Glutamatergic neuron (in vitro differentiated cells): ENCODE measurements at places on chromosomes 2 and 18. TPM values are rescaled to one million over a fixed set of nuclear protein-coding genes. Genes with fewer than 3 reads are reported as not detected.

DNA sequence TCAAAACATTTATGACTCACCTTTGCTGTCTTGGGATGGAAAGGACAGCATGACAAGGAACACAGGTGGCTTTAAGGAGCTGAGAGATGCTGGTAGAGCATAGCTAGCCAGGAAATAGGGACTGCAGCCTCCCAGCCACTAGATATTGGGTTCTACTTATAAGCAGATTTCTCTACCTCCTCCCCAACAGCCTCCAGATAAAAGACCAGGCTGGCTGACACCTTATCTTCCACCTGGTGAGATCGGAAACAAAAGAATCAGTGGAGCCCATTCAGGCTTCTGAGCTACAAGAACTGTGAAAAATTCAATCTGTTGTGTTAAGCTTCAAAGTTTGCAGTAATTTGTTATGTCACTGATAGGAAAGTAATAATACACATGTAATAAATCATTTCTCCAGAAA, 1278.5 kb upstream of the ZEB2 start:
- no peaks in the 10 kb centered on the region for H3K4me1 ChIP-seq
- no peak overlapping the region for H3K27ac ChIP-seq
- no peak for DNase-seq

GPR45 gene
- total RNA-seq = 0.44 TPM

C2orf92 gene
- total RNA-seq = 19.6 TPM

GRCh38 chr18:65523461-65523860, 227.4 kb upstream of the CDH7 start:
- H3K36me3 ChIP-seq = no peaks in the 10 kb centered on the region
- H3K4me1 ChIP-seq = peaks cover 6% of the 10 kb centered on the region
- no peak overlapping the region for H3K27ac ChIP-seq
- peaks cover 2% of the 10 kb centered on the region for H3K27me3 ChIP-seq
- no peak overlapping the region for H3K4me3 ChIP-seq
- no peak for DNase-seq

- no peak overlapping the region for H3K4me3 ChIP-seq
- no peak overlapping the region for H3K27ac ChIP-seq
- peaks cover 4% of the 10 kb centered on the region for H3K36me3 ChIP-seq
- no peaks in the 10 kb centered on the region for H3K4me1 ChIP-seq
These were observed 67.1 kb downstream of the ANTXR1 start for GRCh38 chr2:69080071-69080470.

CABLES1 gene
- total RNA-seq = 3.1 TPM

- H3K27me3 ChIP-seq = no peaks in the 10 kb centered on the region
- no peaks in the 10 kb centered on the region for H3K36me3 ChIP-seq
- no peak overlapping the region for H3K4me3 ChIP-seq
These were observed 39.5 kb downstream of the ZNF519 start for GRCh38 chr18:14092625-14093306.
